Uterus (tissue), 4 donors: ENCODE measurements at places on chromosomes 6 and 20.

GRCh38 chr6:33624856-33625255 is 3.7 kb downstream of the ITPR3 start:
- DNase-seq, result no peak
- no peaks in the 10 kb centered on the region for H3K4me1 ChIP-seq
- H3K27me3 ChIP-seq, result no peaks in the 10 kb centered on the region
- H3K36me3 ChIP-seq, result no peaks in the 10 kb centered on the region

- no peaks in the 10 kb centered on the region for H3K27me3 ChIP-seq
- no peak overlapping the region for H3K4me3 ChIP-seq
- no peak for DNase-seq
- H3K36me3 ChIP-seq, result no peaks in the 10 kb centered on the region
- peak overlapping the region; percentile 31 for H3K27ac ChIP-seq
Measured at GRCh38 chr6:21856456-21856825, 262.9 kb downstream of the SOX4 start.

DNA sequence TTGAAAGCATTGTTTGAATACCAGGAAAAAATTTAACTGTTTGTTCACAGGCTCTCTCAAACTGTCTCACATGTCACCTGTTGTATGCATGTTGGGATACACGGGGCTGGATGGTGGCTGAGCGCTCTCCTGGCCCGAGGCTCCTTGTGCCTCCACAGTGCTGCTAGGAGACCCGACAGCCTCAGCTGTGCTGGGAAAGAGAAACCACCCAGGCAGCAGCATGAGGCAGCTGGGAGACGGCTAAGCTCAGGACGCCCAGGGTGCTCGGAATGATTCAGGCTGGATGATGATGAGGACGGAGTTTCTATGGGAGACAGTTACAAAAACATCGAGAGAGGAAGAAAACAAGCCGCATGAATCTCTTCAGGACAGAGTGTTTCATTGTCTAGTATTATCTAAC is 278.0 kb upstream of the CDH4 start:
- no peaks in the 10 kb centered on the region for H3K27me3 ChIP-seq
- no peak for DNase-seq
- H3K4me3 ChIP-seq, result no peak overlapping the region
- H3K27ac ChIP-seq, result no peak overlapping the region

DNA sequence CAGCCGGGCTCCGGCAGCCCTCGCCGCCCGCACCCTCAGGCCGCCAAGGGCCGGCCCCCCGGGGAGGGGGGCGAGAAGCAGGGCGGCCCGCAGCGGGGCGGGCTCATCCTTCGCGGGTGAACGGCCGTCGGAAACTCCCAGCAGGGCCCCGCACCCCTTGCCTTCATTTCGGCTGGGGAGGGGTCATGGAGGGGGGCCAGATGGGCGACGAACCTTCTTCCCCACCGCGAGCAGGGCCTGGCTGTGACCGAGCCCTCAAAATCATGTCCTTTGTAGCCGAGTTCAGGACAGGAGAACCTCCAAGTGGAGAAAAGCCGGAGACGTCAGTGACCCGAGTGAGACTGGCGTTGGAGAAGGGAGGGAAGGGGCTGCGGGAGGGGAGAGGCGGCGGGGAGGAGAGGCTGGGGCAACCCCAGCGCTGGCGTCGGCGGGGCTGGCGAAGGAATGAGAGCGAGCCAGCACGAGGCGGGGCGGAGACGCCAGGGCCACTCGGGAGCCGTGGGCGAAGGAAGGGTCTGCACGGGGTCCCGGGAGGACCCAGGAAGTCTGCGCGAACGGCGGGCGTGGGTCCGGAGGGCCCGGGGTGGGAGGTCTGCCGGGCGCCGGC is 571 bp upstream of the FOXC1 start:
- peaks cover 47% of the 10 kb centered on the region for H3K27me3 ChIP-seq
- H3K27ac ChIP-seq, result peak overlapping the region; percentile 68
- H3K4me3 ChIP-seq, result peak overlapping the region; percentile 16
- no peak for DNase-seq
- peaks cover 17% of the 10 kb centered on the region for H3K4me1 ChIP-seq

DNA sequence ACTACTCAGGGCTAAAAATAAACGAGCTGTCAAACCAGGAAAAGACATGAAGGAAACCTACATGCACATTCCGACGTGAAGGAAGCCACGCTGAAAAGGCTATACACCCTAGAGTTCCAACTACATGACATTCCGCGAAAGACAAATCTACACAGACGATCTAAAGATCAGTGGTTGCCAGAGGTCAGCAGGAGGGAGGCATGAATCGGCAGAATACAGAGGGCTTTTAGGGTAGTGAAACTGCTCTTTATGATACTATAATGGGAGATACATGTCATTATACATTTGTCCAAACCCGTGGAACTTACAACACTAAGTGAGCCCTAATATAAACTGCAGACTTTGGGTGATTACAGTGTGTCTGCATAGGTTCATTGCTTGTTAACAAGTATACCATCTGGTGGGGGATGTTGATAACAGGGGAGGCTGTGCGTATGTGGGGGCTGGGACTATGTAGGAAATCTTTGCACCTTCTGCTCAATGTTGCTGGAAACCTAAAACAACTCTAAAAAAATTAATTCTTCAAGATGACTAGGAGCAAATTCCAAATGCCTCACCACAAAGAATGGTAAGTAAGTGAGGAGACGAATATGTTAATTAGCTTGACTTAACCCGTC is 132.2 kb upstream of the CDH4 start:
- no peaks in the 10 kb centered on the region for H3K36me3 ChIP-seq
- DNase-seq, result no peak
- H3K27ac ChIP-seq, result no peak overlapping the region

- H3K27me3 ChIP-seq, result no peaks in the 10 kb centered on the region
- no peak overlapping the region for H3K27ac ChIP-seq
- H3K4me3 ChIP-seq, result no peak overlapping the region
- no peaks in the 10 kb centered on the region for H3K36me3 ChIP-seq
- no peaks in the 10 kb centered on the region for H3K4me1 ChIP-seq
Measured at GRCh38 chr6:149471801-149472200, 13.0 kb downstream of the ZC3H12D start.

DNA sequence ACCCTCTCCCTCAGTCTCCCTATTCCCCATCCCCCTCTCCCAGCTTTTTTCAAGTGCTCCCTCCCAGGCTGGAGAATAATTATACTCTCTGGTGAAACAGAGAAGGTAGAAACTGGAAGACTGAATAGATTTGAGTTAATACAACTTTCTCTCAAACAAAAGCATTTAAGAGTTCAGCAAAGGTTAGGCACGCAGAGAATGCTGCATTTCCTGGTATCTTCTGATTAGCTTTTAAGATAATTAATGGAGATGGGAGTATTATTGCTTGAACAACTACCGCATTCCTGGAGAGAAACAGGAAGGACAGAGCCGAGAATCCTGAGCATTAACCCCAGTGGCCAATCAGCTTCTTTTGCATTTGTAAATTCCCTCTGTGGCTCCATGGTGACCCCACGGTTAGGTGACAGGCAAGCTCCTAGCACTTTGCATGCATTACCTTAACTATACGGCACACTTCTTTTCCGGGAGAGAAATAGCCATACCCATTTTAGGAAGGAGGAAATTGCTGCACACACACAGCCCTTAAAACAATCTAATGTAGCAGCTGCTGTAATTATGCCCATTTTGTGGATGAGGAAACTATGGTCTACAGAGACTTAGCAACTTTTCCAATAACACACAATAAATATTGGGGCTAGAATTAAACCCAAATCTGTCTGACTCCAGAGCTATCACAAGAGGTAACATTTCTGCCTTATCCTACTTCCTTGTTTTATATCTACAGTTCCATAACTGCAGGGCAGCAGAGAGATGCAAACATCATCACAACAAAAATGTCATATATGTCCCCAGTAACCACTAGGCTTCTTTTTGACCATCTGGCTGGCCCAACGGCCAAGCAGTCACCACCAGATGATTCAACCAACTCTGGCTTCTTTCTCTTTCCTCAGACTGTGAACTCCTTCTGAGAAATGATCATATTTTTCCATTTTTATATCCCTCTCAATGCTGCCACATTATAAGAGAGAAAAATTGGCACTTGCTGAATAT is 169.9 kb downstream of the CD24 start:
- no peaks in the 10 kb centered on the region for H3K27me3 ChIP-seq
- no peaks in the 10 kb centered on the region for H3K36me3 ChIP-seq
- H3K4me1 ChIP-seq, result no peaks in the 10 kb centered on the region
- DNase-seq, result no peak
